Stimulated activated CD4-positive, alpha-beta T cell treated with anti-CD3 and anti-CD28 coated beads, Interleukin-1b, Interleukin-23, amount 100 ng/mL, for 1 hour (primary cell): ENCODE measurements at places on chromosomes 6 and 20.

DNA sequence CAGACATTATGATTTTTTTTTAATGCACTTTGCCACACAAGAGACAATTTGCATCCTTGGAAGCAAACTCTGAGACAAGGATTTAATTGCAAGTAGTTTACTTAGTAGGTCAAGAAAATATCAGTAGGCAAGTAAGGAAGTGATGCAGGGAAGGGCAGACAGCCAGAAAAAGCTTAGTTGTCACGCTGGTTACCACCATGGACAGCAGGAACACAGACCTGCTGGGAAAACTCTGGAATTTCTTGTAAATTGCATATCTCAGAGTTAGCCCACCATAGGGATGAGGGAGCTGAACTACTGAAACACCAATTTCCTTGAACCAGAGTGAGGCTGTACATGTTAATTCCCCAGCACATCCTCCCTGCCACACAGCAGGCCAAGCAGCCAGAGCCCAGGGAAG is 92.7 kb downstream of the L3MBTL3 start:
- no peak for DNase-seq

DNA sequence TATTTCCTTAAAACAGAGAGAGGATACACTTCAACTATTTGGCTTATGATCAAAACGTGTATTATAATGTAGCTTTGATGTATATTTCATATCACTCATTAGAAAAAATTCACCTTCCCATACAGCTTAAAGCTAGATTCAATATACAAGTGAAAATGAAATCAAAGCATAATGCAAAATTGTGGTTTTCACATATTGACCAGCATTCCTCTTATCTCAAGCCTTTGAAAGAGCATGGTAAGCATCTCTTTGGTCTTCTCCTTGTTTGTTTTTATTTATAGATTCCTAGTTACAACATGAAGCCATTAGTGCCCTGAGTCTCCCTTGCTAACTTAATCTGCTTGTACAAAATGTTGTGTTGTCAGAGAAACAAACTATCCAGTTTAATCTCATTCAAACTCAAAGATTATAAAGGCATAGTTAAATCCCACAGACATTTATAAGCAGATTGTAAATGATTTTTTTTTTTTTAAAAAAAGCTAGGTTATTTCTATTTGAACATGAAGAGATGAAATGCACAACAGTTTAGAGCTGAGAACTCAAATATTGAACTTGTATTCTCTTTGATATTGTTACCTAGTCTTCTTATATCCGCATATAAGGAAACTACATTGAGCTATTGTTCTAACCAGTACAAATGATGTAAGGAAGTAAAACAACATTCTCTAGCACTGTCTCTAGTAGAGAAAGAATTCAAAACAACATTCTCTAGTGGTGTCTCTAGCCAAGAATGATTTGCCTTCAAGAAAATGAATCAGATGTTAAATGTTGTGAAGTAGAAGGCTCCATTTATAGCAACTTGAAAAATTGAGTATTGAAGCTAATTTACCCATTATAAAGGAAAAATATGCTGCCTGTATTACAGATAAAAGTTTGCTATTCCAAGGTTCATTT is 31.2 kb upstream of the SMIM28 start:
- DNase-seq, result no peak

GRCh38 chr20:57899554-57899953 is 189.7 kb upstream of the PMEPA1 start:
- no peak for DNase-seq

DNA sequence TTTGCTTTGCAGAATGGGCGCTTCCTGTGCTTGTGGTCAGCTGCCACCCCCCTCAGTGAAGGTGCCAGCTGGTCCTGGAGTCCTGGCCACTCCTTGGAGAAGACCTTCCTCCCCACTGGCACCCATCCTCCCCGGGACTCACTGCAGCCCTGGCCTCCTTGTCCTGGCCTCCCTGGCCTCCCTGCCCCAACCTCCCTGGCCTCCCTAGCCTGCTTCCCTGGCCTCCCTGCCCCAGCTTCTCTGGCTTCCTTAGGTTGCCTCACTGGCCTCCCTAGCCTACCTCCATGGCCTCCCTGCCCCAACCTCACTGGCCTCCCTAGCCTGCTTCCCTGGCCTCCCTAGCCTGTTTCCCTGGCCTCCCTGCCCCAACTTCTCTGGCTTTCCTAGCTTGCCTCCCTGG is 297.8 kb downstream of the CDH4 start:
- DNase-seq, result no peak

DNA sequence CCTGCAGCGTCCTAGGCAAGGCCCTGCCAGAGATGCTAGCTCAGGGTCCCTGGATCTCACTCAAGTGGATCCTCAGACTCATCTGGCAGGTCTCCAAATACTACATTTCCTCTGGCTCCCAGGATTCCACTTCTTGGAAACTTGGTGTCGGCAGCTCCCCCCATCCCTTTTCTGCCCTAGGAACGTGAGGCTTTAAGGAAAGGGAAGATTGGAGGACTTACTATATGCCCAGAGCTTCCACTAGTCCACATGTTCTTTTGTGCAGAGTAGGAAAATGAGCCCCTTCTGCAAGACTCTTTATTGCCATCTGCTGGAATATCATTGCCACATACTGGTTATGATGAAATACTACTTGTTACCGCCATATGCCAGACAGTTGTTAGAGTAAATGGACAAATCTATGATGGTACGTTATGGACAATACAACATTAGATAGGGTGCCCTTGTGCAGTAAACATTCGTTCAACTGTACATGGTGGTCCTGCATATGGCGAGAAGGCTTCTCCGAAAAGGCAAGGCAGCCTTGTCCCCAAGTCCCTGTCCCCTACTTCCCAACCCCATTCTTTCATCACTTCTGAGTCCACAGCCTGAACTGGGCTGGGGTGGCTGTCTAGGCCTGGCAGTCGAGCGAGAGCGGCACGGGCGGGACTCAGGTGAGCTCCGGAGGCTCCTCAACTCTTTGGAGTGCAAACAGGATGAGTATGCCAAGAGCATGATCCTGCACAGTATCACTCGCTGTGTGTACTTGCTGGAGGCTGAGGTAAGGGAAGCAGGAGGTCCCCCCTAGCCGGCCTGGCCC is 780 bp downstream of the ARMC12 start:
- DNase-seq, result no peak

- no peak for DNase-seq
Measured at GRCh38 chr6:98927534-98927933, 20.2 kb downstream of the FBXL4 start.

DNA sequence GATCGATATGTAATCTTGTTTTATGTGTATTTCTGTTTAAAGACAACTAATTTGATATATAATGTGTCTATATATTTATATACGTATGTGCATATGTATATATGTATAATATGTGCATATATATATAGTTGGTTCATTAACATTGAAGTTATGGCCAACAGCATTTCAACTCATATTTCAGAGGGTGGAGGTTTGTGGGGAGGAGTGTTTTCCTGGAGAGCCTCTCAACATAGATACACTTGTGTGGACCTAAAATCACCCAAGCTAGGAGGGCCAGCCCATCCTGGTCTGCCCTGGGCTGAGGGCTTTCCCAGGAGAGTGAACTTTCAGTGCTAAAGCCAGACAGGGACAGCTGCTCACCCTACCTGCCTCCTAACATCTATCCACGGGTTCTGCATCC is 68.8 kb downstream of the TMEM242 start:
- no peak for DNase-seq

DNA sequence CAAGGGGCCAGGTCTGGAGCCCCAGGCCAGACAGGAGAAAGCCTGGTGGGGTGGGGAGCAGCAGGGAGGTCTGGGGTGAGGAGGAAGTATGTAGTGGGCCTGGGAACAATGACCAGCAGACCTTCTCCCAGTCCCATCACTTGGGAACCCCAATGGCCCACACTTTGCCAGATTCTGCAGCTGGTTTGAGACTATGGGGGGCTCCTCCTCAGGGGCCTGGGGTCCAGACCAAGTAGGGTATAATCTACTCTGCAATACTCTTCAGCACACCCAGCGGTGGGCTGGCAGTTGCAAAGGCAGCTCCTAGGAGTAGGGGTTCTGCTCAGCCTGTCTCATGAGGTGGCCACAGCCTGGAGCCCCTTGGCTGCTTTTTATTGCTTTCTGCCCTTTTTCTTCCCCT is 52.8 kb downstream of the NPEPL1 start:
- no peak for DNase-seq

DNA sequence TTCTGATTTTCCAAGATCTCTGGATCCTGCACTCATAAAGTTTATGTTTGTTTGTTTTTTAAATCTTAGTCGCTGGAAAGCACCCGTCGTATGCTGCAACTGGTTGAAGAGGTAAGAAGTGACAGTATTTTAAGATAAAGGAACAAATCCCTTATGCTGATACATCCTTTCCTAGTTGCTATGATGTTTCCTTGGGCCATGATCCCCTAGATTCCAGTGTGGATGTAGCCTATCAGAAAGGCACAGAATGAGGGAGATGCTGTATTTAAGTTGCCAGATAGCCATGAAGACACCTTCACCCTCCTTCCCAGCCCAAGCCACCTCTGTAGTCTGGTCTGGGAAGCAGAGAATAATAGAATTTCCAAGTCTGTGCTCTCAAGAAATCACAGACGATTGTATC is 59.0 kb downstream of the SNAP25 start:
- no peak for DNase-seq

GRCh38 chr20:26135325-26136110 is 438.9 kb upstream of the ZNF337 start:
- DNase-seq, result no peak

GRCh38 chr6:125212377-125212776 is 58.8 kb downstream of the TPD52L1 start:
- no peak for DNase-seq

DNA sequence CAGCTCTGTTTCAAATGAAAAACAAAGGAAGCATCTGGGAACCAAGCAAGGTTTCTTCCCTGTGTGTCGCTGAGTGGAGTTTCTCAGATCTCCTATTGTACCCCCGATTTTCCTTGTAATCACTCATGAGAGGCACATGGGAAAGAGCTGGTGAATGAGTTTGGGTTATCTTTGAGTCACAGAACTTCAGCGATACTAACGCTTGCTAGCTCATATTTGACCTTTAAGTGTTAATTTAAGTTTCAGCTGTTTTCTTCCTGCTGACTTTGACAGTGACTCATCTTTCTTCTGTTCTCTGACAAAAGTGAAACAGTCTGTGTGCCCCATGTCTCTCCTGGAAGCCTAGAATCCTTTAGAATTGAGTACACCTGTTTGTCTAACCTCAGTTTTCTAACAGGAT is 261.1 kb upstream of the RGS17 start:
- no peak for DNase-seq

- DNase-seq, result no peak
Measured at GRCh38 chr20:19944772-19945459, 72.2 kb upstream of the NAA20 start.

GRCh38 chr6:122839472-122839871 is 50.4 kb downstream of the SMPDL3A start:
- DNase-seq, result peak; percentile 5

GRCh38 chr6:132751306-132751705 is 6.4 kb downstream of the VNN2 start:
- no peak for DNase-seq

- no peak for DNase-seq
Measured at GRCh38 chr20:36579996-36580545, 6.7 kb downstream of the TGIF2 start.

DNA sequence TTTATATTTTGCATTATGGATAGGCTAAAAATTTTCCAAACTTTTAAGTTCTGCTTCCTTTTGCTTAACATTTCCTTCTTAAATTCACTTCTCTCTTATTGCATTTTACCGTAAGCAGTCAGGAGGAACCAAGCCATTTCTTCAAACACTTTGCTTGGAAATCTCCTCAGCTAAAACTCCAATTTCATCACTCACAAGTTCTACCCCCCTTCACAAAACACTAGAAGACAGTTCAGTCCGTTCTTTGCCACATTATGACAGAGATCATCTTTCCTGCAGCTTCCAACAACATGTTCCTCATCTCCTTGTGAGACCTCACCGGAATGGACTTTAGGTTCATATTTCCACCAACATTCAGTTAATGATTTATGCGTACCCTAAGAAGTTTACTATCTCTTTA is 79.2 kb upstream of the LY86 start:
- no peak for DNase-seq

- no peak for DNase-seq
Measured at GRCh38 chr20:4812641-4813075, 90.9 kb downstream of the PRND start.
